ENCODE measurements at places on chromosomes 16 and 17.
A peak's percentile ranks its signal among the peaks of the same experiment; 100 is the strongest.

GRCh38 chr17:16406742-16407674 lies 8.4 kb upstream of the TRPV2 start:
- peak; percentile 9 for DNase-seq

DNA sequence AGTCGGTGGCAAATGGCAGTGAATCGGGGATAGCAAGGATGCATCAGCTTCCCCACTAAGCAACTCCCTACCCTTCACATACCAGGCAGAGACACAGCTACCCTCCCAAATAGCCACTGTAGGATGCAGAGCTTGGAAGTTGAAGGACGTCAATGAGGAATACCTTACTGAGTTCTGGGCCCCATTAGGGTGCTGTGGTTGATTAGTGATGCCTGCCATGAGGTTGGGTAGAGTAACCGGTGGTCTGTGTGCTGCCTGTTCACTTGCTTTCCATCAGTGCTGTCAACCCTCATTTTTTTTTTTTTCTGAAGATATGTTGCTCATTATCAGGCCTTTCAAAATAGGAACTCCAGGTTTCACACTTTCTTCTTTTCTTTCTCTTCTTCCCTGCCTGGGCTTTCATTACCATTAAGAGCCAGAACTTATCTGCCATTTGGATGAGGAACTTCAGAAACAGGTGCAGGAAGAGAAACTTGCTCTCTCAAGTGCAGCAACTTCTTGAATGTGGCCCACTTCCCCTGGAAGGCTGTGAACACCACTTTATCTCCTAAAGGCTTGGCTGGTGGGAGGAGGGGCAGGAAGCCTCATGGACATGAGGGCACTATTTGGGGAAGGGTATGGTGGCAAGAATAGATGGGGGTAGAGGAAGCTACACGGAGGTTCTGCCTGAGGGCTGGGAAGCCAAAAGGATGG lies 183.5 kb downstream of the NTN1 start:
- no peak for DNase-seq

- DNase-seq: peak; percentile 61
These were observed 4.3 kb upstream of the NAGLU start for GRCh38 chr17:42531455-42532354.

DNA sequence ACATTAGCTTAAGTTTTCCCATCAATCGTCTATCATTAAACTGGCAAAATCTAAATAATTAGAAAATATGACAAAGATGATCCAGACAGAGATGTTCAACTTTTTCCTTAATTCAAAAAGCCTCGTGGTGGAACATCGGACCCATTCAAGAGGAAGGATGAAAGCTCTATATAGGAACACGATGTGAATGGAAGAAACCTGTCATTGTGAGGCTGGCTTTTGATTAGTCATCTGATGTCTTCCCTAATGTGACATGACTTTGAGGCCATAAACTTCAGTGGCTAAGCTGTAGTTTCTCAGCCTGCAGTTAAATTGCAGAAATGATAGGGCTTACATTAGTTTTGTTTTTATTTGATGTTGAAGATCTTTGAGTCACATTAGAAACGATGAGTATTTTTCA lies 1.0 kb downstream of the AMZ2 start:
- DNase-seq: peak; percentile 25

DNA sequence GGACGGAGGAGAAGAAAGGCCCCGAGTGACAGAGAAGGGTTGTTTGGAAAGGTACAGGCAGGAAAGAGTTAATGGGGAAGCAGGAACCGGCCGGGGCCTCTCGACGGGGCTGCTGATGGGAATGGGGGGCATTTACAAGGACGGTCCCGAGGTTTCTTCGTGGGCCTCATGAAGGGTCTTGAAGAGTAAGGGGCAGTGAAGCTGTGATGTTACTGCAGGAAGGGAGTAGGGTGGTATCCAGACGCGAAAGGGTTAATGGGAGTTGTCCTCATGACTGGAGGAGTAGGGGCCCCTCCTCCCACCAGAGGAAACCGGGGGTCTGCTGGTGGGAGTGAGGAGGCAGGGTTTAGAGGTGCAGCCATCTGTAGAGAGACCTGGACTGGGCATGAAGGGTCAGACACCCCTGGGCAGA lies 481 bp downstream of the PDK2 start:
- no peak for DNase-seq

DNA sequence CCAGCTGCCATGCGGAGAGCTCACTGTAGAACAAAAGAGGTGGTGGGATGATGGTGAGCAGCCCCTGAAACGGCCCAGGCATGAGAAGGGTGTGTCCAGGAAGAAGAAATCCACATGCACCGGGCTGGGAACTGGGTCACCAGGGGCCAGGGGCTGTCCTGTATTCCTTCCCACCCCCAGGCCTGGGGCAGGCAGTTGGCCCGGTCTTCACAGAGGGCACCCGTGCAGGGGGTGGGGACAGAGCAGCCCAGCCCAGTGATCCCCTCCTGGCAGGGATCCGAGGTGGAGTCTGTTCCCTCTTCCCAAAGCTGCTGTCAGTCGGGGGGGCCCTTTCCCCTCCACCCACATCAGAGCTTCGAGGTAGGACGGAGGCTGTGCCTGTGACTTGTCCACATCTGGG lies 9.2 kb downstream of the HS3ST6 start:
- DNase-seq: no peak

DNA sequence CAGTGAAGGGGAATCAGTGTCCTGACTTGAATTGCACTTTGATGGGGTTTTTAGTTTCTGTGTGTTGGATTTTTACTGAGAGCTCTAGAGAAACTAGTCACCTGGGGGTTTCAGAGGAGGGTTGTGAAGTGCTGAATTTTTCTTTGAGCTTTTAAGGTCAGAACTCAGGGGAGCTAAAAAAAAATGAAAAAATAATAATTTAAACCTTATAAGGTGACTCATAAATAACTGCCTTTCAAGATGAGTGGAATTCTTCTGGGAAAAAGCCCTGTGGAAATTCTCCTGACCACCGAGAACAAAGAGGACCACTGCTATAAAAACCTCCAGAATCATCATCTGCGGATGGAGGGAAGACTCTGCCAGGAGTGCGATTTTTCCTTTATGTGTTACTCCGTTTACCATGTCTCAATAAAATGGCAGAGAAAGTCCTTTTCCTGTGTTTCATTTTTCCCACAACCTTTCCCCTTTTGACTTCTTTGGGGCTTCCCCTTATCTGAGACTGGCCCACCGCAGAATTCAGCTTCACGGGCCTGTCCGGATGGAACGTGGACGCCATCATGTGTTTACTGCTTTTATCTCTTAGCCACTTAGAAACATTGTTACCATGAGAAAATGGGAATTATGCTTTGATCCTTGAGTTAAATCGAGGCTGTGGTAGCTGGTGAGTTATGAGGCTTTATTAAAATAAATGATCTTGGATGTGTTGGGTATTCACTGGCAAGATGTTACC lies 39.7 kb downstream of the RPTOR start:
- no peak for DNase-seq

DNA sequence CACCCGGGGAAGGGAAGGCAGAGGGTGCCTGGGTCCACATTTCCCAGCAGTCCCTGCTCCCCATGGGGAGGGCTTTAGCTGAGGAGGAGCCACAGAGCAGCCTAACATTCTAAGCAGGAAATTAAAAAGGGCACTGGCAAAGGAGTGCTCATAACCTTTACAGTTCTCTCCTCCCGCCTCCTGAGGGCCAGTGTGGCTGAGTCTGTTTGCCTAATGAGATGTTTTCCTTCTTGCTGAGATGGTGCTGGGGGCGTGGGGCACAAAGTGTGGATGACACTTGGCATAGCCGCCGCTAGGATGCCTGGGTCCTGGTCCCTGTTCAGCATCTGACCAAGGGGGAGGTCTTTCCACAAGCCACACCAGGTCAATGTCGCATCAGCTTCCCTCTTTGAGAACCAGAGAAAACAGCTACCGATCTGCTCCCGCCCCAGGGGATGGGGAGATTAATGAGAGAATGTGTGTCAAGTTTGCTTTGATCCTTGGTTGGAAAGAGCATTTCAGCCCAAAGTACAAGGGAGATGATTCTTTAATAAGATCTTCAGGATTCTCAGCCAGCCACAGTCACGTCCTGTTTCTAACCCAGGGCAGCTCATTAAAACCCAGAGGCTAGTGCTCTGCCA lies 5.8 kb downstream of the KIF18B start:
- no peak for DNase-seq

DNA sequence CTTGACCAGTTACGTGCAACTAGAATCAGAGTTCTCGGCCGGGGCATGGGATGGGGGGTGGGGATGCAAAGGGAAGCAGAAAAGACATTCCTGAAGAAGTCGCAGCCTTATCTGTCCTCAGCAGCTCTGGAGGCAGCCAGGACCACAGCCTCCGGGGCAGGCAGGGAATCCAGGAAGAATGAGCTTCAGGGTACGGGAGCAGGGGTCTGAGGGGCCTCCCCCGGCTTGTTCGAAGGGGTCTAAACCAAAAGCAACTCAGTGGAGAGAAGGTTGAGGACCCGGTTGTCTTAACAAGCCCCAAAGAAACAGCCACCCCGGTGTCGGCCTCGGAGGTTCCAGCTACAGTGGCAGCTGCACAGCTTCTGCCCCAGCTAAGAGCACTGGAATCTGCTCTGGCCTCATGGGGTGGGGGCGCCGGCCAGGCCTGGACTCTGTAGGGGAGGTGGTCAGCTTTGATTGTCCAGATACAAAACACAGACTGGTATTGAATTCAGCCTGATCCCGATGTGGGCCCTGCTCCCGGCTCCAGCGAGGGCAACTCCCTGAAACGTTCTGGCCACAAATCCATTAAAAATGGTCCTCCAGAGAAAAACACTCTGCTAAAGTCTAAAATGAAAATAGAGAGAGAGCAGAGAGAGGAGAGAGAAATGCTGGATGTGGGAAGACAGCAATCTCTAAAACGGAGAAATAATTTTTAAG lies 7.7 kb downstream of the HOXB4 start:
- no peak for DNase-seq

DNA sequence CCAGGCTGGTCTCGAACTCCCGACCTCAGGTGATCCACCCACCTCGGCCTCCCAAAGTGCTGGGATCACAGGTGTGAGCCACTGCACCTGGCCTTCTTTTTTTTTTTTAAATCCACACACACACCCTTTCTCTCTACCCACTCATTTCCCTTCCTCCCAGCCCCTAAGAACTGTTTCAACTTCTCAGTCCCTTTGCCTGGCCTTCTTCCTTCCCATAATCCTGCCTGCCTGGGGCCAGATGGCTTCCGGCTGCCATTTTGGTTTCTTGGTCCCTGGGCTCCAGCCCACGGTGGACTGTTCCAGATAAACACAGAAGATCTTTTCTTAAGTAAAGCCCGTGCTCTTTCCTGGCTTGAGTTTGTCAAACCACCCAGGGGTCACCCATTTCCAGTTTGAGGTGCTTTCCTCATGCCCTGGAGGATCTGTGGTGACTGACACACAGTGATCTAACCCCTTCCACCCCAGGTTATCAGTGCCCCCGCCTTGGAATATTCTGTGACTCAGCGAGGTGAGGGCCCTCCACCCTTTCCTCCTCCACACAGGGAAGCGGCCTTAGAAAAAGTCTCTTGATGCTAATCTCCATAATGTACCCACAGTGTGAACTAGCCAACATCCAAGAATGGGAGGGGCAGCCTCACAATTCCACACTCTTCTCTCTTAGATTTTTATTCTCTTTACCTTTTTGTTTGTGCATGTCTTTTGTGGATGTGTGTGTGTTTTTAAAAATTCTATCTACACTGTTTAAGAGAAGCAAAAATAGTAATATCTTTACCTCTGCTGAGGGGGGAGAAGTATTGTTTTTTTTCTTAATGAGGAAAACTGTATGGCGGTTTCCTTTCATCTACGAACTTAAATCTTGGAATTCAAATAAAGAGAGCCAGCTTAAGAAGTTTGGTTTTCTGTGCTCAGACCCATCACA lies 60.0 kb downstream of the CRISPLD2 start:
- no peak for DNase-seq

GRCh38 chr17:82790391-82790790 lies 38.5 kb downstream of the TBCD start:
- no peak for DNase-seq

DNA sequence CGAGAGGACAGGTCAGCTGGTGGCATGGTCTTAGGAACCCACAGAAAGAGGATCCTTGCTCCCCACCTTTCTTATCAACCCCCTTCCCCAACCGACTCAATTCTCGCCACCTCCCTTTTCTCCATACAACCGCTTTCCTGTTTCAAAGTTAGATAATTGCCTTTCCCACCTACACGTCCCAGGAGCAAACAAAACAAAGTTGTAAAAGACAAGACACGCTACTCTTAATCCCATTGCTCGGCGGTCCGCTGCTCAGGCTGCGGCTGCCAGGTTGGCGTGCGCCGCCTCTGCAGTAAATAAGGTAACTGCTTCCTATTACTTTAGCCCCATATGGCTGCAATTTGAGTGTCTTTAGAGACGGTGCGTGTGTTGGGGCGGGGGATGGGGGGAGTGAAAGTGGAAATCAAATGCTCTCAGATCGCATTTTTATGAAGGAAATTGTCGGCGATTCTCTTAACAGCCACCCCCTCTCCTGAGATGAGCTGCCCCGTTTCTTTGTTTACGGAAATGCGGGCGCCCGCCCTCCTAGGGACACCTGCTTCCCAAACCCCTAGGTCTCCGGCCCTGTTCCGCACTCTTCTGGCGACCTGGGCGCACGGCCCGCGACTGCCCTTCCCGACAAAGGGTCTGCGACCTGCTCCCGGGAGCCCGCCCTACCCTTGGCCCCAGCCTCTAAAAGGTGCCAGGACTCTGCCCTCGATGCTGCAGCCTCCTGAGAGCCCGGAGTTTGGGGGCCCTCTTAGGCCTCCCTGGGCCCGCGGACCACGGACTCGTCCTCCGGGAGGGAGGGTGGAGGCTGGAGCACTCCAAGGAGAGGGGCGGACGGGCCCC lies 3.7 kb upstream of the CBX8 start:
- peak; percentile 36 for DNase-seq

GRCh38 chr16:89122322-89122851 lies 28.7 kb downstream of the ACSF3 start:
- no peak for DNase-seq
